Aorta (tissue), 5 donors: ENCODE measurements at places on chromosomes 2 and 18. TPM values are rescaled to one million over a fixed set of nuclear protein-coding genes. Genes with fewer than 3 reads are reported as not detected.
A peak's percentile ranks its signal among the peaks of the same experiment; 100 is the strongest.

GRCh38 chr2:185475914-185476313 is 262.7 kb upstream of the FSIP2 start:
- DNase-seq = no peak

DNA sequence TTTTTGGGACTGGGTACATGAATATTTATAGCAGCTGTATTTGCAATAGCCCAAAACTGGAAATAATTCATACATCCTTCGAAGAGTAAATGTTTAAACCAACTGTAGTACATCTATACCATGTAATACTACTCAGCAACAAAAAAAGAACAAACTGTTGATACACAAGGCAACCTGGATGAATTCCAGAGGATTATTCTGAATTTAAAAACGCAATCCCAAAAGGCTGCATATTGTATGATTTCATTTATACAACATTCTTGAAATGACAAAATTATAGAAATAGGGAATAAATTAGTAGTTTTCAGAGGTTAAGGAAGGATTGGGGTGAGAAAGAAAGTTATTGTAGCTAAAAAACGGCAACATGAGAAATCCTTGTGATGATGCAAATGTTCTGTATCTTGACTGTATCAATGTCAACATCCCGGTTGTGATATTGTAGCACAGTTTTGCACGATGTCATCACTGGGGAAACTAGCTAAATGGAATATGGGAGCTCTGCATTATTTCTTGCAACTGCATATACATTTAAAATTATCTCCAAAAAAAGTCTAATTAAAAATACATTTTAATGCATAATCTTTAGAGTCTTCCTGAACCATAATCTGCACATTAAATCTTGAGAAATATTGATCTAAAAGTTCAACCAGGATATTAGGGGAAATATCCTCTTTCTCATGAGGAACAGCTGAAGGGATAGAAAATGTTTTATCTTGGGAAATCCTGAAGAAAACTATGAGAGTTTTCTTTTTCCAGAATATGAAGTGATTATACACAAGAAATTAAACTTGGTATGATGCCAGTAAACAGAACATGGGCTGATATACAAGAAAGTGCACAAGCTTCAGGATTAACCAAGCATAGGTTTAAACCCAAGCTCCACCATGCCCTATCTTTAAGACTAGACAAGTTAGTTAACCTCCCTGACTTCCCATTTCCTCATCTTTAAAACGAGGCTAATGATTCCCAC is 21.9 kb downstream of the EVA1A start:
- DNase-seq = no peak

DNA sequence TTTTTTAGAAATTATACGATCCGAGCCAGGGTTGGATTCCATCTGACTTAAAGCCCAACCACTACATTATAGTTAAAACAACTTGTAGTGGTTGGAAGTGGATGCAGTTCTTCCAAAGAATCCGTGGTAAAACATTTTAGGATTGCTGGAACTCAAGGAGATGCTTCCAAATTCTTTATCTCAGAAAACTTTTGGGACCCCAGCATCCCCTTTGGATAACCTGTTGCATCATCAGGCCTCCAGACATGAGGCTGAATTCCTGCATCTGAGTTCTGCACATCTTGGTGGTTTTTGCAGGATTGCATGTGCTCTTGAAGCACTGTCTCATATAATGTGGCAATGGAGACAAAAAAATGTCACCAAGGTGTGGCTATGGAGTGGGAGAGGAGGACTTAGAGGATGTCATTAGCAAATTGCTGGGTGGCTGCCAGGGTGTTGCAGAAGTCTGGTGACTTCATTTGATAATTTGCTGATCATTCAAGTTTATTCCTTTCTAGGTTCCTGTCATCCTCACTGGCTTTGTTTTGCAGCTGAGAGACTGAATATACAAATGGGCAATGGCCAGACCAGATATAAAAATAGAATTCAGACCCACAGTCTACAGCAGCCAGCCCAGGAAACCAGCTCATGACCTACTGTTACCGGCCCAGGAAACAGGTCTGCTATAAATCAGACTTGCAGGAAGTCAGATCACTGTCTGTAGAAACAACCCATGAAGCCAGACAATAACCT is 207.7 kb downstream of the BCL2 start:
- DNase-seq = peak; percentile 76

DNA sequence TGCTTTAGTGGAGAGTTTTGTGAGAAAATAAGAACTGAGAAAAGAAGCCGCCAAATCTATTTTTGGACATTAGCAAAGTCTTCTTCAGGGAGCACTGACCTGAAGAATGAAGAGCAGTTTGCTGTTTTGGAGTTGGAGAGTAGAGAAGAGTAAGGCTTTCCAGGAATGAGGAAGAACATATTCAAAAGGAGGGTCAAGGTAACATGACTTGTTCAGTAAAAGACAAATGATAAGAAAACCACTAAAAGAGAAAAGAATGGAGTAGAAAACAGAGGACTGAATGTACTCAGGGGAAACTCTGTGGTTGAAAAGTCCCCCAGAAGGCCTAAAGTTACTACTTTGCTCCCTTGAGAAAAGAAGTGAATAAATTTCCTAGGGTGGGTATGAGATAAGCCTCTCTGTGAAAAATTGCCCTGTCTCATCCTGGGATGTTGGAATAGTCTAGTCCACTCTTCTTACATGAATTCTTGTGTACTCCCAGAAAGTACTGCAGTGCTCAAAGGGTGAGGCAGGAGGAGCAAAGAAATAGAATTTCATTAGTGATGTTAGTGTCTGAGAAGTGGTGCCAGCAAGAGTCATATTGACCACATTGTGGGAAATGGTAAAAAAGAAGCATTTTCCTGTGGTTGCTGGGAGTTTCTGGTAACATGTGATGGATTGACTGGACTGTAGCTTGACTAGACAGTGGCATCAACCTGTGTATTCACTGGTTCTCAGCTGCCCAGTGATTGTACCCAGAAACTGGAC is 27.8 kb downstream of the MBD5 start:
- DNase-seq = no peak

DNA sequence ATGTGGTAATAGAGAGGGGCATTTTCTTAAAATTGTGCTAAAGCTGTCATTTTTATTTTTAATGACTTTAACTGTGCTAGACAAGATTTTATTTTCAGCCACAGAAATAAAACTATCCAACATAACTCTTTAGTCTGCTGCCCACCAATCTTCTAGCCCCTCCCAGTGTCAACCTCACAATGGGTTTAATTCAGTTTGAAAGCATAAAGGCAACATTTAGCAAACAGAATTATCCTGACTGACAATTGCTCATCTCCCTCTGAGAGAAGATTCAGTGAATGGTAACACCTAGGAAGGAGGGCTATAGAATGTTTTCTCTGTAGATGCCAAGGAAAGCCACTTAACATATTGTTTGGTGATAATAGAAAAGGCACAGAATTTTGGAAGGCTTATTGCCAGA is 5.2 kb downstream of the ERMN start:
- no peak for DNase-seq

DNA sequence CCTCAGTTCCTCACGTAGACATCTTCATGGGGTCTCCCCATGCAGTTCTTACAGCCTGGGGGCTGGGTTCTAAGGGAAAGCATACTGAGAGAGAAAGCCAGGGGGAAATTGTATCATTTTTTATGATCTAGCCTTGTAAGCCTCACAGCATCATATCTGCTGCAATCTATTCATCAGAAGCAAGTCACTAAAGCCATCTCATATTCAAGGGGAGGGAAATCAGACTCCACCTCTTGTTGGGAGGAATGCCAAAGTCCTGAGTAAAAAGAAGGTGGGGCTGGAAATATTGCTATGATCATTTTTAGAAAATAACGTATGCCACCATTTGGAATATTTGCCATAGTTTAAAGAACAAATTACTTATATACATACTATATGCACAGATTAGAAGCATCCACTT is 304.6 kb downstream of the TXNL1 start:
- DNase-seq = no peak

DNA sequence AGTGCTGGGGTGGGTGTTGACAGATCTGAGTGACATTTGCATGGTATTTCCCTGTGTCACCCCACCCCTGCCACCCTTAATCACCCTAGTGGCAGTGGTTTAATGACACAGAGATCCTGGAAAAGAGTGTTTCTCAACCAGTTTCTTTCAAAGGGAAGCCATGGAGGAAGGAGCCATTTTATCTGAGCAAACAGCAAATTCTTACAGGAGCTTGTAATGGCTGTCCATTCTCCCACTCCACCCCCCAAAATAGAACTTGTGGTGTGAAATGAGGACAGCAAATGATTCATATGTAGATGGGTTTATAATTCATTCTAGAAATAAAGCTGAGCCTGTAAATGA is 51.5 kb downstream of the CDC42EP3 start:
- no peak for DNase-seq

Gene DRC1
- total RNA-seq = 0.51 TPM

Gene RGPD4
- total RNA-seq = 0.39 TPM

Gene RGPD5
- total RNA-seq = 118 TPM

- DNase-seq = no peak
Measured at GRCh38 chr2:144378551-144378950, 141.4 kb downstream of the ZEB2 start.

DNA sequence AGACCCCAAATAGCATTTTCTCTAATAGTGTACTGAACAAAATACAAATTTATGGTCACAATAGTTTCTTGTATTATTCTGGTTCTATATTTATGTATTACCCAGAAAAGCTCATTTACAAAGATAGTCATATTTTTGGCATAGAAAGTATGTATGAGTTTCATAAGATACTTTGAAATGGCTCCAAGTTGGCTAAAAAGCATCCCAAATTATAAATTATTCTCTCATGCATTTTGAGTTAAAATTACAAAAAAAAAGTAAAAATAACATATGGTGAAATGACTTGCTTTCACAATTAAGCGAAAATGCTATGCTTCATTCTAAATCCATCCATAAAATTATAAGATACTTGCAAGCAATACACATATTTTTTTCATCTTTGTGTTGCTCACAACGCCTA is 530.7 kb downstream of the ZNF804A start:
- no peak for DNase-seq

DNA sequence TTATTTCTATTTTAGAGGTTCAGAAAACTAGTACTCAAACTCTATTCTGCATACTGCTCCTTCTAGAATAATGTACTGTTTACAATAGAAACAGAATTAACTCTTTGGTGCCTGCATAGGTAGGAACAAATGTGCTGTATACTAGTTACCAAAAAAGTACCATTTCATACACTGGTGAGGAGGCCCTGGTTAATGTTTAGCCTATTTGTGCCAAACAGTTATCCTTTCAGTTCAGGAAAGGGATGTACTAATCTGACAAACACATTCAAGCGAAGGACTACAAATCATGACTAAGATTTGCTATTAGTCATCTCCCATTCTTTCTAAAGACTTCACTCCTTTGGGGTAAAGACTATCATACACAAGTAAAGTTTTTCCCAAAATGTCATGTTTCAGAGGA is 47.4 kb downstream of the EXOC6B start:
- no peak for DNase-seq

Gene NAT8
- not detected for total RNA-seq

GRCh38 chr2:107712857-107713256 is 113.8 kb upstream of the RGPD4 start:
- DNase-seq = no peak

GRCh38 chr2:101360232-101360631 is 27.1 kb downstream of the CREG2 start:
- DNase-seq = no peak

DNA sequence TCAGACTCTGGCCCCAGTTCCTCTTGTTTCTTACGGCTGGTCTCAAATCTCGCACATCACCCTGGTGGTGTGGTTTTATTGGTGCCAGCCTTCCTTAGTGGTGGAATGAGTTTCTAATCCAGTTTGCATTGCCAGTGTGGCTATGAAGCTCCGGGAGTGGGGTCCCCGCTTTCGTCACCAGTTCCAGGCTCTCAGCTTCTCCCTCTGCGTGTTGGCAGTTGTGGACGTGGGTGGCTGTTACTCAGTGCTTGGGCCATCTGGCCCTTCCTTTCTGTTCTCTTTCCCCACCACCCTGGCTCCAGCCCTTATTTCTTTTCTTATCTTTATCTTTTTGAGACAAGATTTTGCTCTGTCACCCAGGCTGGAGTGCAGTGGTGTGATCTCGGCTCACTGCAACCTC is 30.1 kb downstream of the EFR3B start:
- no peak for DNase-seq

GRCh38 chr2:142220901-142221300 is 90.1 kb upstream of the LRP1B start:
- DNase-seq = no peak

DNA sequence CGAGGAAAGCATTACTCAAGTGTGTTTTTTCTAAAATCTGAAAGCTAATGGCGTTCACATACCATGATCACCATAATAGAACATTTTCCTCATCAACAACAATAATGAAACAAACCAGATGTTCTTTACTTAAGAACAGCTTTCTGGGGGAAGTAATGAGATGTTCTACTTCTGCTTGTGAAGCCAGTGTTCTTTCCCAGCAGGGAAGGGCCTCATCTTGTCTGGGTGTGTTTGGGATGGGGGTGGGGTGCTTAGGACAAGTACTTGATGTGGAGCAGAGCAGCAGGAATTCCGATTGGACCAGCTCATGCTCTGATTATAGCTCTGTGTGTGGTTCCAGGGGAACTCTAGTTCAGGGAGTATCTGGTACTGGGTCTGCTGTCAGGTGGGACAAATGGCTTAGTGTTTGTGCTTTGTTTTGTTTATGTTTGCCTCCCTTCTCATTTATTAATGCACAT is 163.0 kb upstream of the NOSTRIN start:
- no peak for DNase-seq

Gene CELF4
- not detected for total RNA-seq

- no peak for DNase-seq
Measured at GRCh38 chr2:214577769-214578168, 166.9 kb downstream of the VWC2L start.

DNA sequence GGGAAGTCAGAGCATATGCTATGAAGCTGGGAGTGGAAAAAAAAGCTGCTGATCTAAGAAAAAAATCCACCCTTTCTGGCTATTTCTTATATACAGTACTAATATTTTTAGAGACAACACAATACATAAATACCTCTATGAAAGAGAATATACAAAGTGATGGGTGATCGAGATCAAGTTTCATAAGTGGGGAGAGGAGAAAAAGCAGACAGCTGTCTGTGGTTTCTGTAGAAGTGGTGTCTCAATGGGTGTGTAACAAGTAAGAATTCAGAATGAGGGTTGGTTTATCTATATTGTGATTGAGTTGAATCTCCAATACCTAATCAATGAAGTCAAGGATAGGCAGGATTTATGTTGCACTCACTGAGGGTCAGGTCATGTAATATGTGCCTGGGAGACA is 191.0 kb downstream of the HNMT start:
- no peak for DNase-seq

- no peak for DNase-seq
Measured at GRCh38 chr2:172919732-172920131, 155.9 kb upstream of the MAP3K20 start.

Gene PDCD1
- total RNA-seq = 0.75 TPM

GRCh38 chr2:178066890-178067669 is 5.5 kb downstream of the PDE11A start:
- no peak for DNase-seq

DNA sequence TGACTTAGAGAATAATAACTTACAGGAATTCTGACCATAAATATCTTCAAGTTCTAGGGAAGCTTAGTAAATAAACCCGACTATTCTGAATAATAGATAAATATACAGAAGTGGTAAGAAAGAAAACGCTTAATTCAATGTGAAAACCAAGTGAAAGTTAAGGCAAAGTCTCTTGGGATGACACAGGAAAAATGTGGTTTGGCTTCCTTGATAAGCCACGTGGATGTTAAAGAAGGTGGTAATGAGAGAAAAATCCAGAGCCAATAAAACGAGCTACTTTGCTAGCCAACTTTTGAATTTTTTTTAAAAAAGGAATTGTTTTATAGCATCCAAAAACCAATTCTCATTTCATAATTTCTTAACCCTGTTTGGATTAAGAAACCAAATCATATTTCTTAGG is 166.2 kb upstream of the VRK2 start:
- no peak for DNase-seq

Gene ABCG8
- total RNA-seq = not detected

GRCh38 chr2:2638547-2639220 is 307.6 kb upstream of the MYT1L start:
- no peak for DNase-seq

Gene PTPRN
- 0.39 TPM for total RNA-seq
